ENCODE measurements at places on chromosomes 2 and 18. TPM values are rescaled to one million over a fixed set of nuclear protein-coding genes. Genes with fewer than 3 reads are reported as not detected.

DNA sequence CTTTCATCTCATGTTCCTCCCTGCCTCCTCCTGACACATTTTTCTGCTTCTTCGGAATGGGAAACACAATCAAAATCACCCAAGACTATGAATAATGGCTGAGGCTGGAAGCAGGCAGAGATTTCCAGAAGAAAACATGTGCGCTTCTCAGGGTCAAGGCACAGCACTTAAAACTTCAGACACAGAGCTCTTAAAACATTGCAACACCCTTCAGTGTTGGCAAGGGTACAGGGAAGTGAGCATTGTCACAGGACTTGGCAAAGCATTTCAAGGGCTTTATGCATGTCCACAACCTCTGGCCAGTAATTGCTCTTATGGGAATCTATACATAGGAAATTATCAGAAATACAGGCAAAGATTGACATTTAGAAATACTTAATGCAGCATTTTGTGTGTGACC lies 477.6 kb upstream of the KLHL29 start:
- H3K27ac ChIP-seq = no peak overlapping the region
- no peak overlapping the region for H3K4me3 ChIP-seq
- no peaks in the 10 kb centered on the region for H3K36me3 ChIP-seq
- DNase-seq = no peak

- DNase-seq = no peak
- H3K27ac ChIP-seq = no peak overlapping the region
- H3K27me3 ChIP-seq = no peaks in the 10 kb centered on the region
- no peaks in the 10 kb centered on the region for H3K36me3 ChIP-seq
- no peak overlapping the region for H3K4me3 ChIP-seq
- H3K4me1 ChIP-seq = no peaks in the 10 kb centered on the region
Observed at GRCh38 chr2:161976295-161976694, 97.7 kb downstream of the DPP4 start.

DNA sequence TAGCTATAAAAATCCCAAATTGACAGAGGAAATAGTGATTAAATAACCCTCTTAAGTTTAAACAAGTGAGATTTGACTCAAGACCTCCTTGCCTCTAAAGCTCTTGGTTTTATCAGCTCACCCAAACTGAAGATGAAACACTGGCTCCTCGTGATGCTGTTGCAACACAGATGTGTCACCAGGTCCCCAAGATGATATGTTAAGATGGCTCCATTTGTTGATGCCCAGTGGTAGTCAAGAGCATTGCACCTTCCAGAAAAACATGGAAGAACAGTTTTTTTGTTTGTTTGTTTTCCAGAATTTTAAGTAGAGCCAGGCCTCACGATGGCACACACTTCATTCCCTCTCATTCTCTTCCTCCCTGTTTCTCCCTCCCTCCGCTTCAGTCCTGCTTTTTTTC lies 399.8 kb downstream of the TXNL1 start:
- H3K27me3 ChIP-seq = no peaks in the 10 kb centered on the region
- H3K27ac ChIP-seq = no peak overlapping the region
- no peak for DNase-seq
- H3K4me3 ChIP-seq = no peak overlapping the region

GRCh38 chr2:43065871-43066270 lies 160.5 kb downstream of the ZFP36L2 start:
- no peaks in the 10 kb centered on the region for H3K36me3 ChIP-seq
- H3K27ac ChIP-seq = no peak overlapping the region
- no peaks in the 10 kb centered on the region for H3K27me3 ChIP-seq
- DNase-seq = no peak
- H3K4me1 ChIP-seq = peaks cover 21% of the 10 kb centered on the region
- no peak overlapping the region for H3K4me3 ChIP-seq

DNA sequence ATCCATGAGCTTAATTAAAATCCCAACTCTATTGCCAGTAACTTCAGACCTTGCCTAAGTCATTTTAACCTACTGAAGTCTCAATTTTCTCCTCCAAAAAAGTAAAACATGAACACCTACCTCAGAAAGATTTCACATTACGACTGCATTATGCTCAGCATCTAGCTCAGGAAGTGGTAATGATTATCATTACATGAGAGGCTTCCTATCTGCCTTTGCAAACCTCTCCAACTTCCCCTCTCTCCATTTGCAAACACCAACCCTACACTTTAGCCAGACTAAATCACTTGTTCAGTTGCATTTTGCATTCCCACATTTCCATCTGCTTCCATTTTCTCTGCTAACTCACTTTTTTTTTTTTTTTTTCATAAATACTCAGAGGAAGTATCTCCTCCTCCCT lies 6.8 kb downstream of the SLC38A11 start:
- no peaks in the 10 kb centered on the region for H3K36me3 ChIP-seq
- H3K27me3 ChIP-seq = no peaks in the 10 kb centered on the region
- H3K4me1 ChIP-seq = no peaks in the 10 kb centered on the region
- DNase-seq = no peak

DNA sequence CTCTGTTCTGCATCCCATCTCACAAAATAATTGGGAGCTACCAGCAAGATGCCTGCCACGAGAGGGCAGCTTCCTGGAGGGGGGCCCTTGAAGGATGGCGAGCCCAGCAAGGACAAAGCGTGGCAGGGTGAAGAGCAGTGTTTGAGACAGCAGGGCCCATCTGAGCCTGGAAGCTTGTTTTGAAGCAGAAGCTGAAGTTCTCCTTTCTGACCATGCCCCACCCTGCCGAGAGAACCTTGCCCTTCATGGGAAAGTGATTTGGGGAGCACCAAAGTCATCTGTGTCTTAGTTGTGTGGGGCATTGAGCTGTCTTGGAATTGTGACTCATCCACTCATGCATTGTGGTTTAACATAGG lies 216.3 kb downstream of the BCL11A start:
- no peaks in the 10 kb centered on the region for H3K36me3 ChIP-seq
- no peak overlapping the region for H3K4me3 ChIP-seq
- DNase-seq = no peak
- H3K27me3 ChIP-seq = no peaks in the 10 kb centered on the region
- no peaks in the 10 kb centered on the region for H3K4me1 ChIP-seq
- no peak overlapping the region for H3K27ac ChIP-seq

- H3K36me3 ChIP-seq = no peaks in the 10 kb centered on the region
- no peak overlapping the region for H3K4me3 ChIP-seq
- H3K4me1 ChIP-seq = no peaks in the 10 kb centered on the region
Observed at GRCh38 chr2:144213797-144214196, 306.1 kb downstream of the ZEB2 start.

- no peak for DNase-seq
- no peaks in the 10 kb centered on the region for H3K4me1 ChIP-seq
- H3K27me3 ChIP-seq = no peaks in the 10 kb centered on the region
- H3K27ac ChIP-seq = no peak overlapping the region
- H3K36me3 ChIP-seq = no peaks in the 10 kb centered on the region
Observed at GRCh38 chr2:2188941-2189340, 142.1 kb downstream of the MYT1L start.

- no peaks in the 10 kb centered on the region for H3K36me3 ChIP-seq
- DNase-seq = no peak
- H3K27me3 ChIP-seq = no peaks in the 10 kb centered on the region
- no peak overlapping the region for H3K4me3 ChIP-seq
Observed at GRCh38 chr2:177131858-177132257, 80.7 kb upstream of the HNRNPA3 start.

DNA sequence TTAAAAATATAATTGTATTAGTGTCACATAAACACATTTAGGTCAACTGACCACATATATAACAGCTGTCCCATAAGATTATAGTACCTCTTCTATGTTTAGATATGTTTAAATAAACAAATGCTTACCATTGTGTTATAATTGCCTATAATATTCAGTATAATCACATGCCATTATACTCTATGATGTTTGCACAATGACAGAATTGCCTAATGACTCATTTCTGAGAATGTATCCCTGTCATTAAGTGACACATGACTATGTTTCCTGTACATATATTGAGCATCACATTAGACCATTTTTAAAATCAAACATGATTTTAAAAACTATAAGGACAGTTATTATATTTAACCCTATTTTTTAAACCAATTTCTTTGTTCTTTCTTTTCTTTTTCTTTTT lies 89.8 kb downstream of the HS6ST1 start:
- no peaks in the 10 kb centered on the region for H3K36me3 ChIP-seq
- H3K27me3 ChIP-seq = no peaks in the 10 kb centered on the region
- no peak overlapping the region for H3K27ac ChIP-seq
- no peak for DNase-seq

GRCh38 chr2:108917526-108917925 lies 71.5 kb downstream of the EDAR start:
- no peak overlapping the region for H3K27ac ChIP-seq
- no peak overlapping the region for H3K4me3 ChIP-seq
- H3K4me1 ChIP-seq = no peaks in the 10 kb centered on the region
- no peaks in the 10 kb centered on the region for H3K27me3 ChIP-seq
- no peaks in the 10 kb centered on the region for H3K36me3 ChIP-seq
- DNase-seq = no peak

- no peaks in the 10 kb centered on the region for H3K27me3 ChIP-seq
- H3K27ac ChIP-seq = no peak overlapping the region
- H3K4me1 ChIP-seq = no peaks in the 10 kb centered on the region
- no peak for DNase-seq
- no peak overlapping the region for H3K4me3 ChIP-seq
Observed at GRCh38 chr2:54866868-54867267, 143.4 kb downstream of the EML6 start.

DNA sequence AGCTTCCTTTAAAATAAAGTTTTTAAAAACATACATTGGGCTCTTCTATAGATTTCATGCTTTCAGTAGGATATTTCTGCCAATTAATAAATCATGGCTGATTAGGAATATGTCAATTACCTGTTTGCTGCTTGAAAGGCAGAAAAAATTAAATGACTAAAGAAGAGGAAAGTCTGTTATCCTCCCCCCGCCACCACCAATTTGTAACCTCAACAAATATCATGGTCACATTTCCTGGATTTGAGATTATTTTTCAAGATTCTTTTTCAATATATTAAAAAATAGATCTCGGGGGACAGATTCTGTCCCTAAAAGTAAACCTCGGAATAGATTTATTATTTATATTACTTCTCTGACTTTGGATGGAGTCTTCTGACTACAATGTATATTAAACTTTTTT lies 125.9 kb downstream of the ARHGAP15 start:
- H3K27ac ChIP-seq = no peak overlapping the region
- DNase-seq = no peak
- no peaks in the 10 kb centered on the region for H3K36me3 ChIP-seq
- H3K27me3 ChIP-seq = no peaks in the 10 kb centered on the region
- no peaks in the 10 kb centered on the region for H3K4me1 ChIP-seq

DNA sequence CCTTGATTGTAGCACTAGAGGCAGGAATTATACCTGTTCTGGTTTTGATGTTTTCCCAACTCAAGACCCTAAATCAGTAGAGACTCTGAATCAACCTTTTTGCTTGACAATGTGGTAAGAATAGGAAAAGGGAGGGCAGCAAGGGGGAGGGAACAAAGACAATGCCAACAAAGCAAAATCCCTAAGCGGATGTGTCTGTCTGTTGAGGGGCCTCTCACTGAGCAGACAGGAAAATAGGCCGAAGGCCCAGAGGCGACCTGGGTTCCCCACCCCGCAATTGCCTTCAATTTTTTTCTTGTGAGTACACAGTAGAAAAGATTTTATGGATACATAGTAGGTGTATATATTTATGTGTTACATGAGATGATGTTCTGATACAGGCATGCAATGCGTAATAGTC lies 75.6 kb downstream of the MAP4K4 start:
- DNase-seq = no peak
- no peaks in the 10 kb centered on the region for H3K36me3 ChIP-seq
- H3K4me3 ChIP-seq = no peak overlapping the region

DNA sequence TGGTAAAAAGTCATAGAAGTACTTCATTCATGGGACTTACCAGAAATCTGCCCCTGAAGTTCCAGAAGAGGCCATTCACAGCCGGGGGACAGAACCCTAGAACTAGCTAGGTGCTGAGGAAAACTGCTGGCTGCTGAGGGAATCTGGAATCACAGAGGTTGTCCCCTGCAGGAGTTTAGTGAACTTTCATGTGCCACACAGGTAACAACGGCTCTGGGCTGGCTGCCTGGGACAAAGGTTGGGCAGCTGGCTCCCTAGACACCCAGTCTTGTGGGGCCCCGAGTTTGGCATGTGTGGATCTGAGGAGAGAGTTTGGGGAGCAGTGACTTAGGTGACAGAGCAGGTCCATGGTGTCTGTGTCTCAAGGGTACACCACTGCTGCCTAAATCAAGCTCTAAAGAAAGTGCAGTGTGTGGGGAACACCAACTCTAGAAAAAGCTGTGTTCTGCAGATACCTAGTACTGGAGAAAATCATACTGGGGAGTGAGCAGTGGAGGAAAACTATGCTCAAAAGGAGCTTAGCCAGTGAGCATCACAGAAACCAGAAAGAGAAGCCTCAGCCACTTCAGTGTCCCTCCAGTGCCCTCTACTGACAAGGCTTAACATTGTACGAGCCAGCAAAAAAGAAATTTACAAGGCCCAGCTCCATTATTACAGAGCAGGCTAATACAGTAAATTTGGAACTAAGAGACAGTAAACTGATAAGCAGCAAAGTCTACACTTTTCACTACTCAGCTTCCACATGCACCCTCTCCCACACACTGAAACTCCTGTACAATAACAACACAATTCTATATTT lies 15.2 kb downstream of the GALNT3 start:
- no peaks in the 10 kb centered on the region for H3K4me1 ChIP-seq
- H3K27me3 ChIP-seq = no peaks in the 10 kb centered on the region
- H3K36me3 ChIP-seq = no peaks in the 10 kb centered on the region
- H3K27ac ChIP-seq = no peak overlapping the region

DNA sequence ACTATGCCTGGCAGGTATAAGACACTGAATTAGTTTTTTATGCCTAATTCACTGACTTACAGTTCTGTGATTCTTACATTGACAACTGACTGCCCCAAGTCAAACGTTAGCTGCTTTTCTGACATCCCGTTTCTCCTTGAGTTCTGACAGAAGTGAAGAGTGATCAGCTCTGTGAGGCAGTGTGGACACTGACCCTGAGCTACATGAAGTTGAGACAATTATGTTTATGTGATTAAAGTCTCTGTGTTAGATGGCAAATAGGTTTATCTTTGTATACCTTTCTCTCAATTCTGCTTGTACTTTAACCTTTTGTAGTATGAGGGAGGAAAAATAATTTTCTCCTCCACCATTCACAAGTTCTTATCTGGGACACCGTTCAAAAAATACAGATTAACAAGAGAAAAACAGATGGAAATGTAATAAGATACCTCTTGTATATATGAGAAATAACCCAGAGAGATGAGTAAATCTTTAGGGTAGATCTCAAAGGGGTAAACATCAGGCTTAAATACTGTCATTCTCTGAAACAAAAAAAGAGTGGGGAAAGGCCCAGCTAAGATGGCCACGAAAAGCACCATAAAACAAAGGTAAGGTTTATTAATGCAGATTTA lies 85.4 kb upstream of the B3GNT2 start:
- no peaks in the 10 kb centered on the region for H3K27me3 ChIP-seq
- no peak for DNase-seq
- peaks cover 14% of the 10 kb centered on the region for H3K4me1 ChIP-seq

- H3K27ac ChIP-seq = no peak overlapping the region
- DNase-seq = no peak
- no peak overlapping the region for H3K4me3 ChIP-seq
- H3K36me3 ChIP-seq = peaks cover 27% of the 10 kb centered on the region
- no peaks in the 10 kb centered on the region for H3K27me3 ChIP-seq
- H3K4me1 ChIP-seq = no peaks in the 10 kb centered on the region
Observed at GRCh38 chr2:205741256-205741978, 59.1 kb downstream of the NRP2 start.

Gene CCDC85A
- 0.42 TPM for total RNA-seq
